ENCODE measurements at places on chromosomes 4 and X.

DNA sequence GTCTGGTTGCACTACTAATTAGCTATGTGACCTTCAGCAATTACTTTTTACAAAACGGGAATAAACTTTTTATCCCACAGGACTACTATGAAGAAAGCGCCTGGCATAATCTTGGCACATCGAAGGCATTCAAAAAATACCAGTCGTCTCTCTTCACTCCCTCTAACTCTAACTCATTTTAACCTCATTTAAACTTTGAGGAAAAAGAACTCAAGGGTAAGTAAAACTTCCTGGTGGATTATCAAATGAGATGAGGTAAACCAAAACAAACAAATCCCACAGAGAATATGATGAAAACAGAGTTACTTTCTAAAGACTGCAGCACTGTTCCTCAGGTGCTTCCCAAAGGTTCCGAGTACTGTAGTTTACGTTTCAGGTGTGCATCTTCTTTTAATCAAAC, 66.9 kb downstream of the SH3RF1 start:
- no peak for DNase-seq

DNA sequence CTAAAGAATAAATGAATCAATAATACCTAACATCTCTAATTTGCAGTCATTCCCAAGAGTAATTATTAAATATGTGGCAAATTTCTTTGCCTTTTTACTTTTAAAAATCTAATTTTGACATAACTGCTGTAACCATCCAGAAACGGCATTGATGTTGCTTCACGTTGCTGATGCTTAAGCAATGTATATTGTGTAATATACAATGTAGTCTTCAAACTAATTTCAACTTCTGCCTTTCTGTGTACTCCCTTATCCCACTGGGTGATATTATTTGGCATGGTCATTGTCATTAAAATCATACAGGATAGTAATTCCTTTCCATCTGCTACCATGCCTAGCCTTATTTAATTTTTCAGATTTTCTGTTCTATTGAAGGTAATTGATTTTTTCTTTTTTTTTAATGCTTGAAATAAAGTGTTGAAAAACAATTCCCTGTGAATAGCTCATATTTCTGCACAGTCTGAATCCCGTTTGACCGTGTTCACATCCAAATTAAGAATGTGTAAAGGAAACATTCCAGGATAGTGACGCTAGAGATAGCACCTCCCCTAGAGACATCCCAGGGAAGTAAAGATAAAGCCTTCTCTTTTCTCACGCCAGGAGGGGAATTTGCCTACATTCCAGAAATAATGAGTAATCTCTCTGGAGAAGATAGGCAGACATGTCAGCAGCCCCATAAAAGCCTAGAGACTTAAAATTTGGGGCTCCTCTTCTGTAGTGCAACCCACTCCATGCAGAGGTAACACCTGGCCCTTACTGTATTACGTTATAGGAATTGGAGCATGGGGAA, 8.6 kb downstream of the FAM200B start:
- DNase-seq: no peak

DNA sequence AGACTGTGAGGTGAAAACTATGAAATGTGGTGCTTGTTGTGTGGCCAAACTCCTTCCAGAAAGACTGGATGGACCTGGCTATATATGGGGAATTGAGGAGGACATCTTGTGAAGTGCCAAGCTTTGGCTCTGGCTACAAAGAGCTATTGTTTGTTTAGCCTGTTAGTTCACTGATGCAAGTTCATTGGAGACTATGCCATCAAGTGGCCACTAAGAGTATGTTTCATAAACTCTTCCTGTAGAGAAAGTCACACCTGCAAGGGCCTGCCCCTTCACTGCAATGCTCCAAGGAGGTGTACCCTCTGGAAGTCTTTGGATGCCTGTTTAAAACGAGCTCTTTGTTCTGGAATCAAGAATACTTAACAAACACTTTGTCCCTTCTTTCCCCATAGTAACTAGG, 382.0 kb downstream of the GABRG1 start:
- no peak for DNase-seq

DNA sequence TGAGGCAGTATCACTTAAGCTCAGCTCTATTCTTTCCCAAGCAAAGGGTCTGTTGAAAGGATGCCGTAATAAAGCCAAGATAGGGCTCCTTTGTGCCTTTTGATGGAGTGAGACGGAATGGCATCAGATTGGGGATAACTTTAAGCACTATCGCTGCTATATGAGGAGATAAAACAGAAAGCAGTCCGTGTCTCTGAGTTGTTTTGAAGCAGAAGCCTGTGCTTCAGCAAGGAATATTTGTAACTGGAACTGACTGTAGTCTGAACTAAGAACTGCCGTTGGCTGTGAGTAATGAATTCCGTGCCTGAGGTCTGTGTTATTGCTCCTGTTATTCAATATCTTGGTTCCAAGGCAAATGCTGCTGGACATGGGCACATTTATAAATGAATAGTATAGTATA, 297.4 kb downstream of the ANKRD50 start:
- no peak for DNase-seq

DNA sequence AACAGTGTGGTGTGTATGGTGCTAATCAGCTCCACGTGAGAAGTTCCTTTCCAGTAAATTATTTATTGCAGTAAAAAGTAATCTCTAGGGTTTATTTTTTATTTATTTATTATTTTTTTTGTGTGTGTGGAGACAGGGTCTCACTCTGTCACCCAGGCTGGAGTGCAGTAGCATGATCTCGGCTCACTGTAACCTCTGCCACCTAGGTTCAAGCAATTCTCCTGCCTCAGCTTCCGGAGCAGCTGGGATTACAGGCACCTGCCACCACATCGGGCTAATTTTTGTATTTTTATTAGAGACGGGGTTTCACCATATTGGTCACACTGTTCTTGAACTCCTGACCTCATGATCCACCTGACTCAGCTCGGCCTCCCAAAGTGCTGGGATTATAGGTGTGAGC, 606.9 kb downstream of the PCDH7 start:
- no peak for DNase-seq

GRCh38 chr4:88158489-88159228, at the start of gene ABCG2:
TSS of gene ABCG2 (minus strand) at chr4:88158639. CDS start at chr4:88139995, 18,644 bp downstream.
- no peak for DNase-seq

DNA sequence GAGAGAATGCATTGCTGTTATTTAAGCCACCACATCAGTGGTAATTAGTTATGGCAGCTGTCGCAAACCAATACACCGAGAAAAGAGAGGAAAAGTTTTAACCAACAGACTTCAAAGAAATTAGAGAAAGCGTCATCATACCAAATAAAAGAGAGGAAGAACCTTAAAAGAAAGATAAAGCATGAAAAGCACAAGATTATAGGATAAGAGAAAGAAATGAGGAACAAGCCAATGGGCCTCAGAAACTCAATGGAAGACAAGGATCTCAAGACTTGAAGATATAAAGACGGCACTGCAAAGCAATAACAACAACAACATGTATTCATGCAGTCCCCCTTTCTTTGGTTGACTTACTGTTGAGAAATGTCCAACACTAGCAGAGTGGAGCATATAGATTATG, 22.8 kb upstream of the ASMTL start:
- DNase-seq: no peak

- no peak for DNase-seq
Observed at GRCh38 chrX:139052461-139052860, 340.9 kb upstream of the FGF13 start.

DNA sequence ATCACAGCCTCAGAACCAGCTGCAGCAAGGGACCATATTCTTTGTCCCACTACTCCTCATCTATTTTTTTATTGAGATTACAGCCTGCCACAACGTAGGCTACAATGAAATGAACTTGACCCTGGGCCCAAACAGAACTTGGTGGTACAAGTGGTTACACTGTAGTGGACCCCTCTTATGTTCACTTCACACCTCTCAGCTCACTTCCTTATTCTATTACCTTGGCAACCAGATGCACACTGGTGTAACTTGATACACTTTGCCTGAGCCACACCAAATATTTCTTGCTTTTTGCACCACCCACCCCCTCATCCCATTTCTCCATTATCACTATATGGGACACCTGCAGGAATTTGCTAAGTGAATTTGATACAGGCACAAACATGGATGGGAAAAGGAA, 105.8 kb downstream of the CXCL13 start:
- no peak for DNase-seq

DNA sequence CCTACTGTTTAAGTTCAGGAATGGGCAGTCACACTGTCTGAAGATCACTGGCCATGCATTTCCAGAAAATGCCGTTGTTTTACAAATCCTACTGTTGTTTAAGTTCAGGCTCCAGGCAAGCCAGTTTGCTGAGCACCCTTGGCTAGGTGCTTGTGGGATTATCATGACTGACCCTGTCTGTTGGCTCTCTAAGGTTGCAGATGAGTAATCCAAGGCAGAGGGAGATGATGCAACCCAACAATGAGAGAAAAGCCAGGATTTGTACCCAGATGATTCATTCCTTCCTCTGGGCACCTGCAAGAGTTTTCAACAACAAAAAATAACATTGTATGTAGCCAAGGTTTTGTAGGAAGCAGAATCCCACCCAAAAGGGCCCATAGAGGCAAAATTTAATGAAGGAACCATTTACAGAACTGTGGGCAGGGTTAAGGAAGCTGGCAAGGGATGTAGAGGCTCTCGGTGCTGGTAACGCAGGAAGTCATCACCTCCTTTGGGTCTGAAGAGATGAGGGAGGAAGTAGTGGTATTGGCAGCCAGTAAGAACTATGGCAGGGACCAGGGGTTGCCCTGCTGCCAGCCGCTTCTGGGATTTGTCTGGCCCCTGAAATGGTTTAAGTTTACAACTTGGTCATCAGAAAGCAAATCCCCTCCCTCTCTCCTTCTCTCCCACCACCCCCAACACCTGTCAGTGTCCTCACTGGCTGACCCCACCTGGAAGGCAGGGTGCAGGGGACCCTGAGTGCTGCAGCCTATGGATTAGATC, 54.8 kb downstream of the MSX1 start:
- DNase-seq: no peak

DNA sequence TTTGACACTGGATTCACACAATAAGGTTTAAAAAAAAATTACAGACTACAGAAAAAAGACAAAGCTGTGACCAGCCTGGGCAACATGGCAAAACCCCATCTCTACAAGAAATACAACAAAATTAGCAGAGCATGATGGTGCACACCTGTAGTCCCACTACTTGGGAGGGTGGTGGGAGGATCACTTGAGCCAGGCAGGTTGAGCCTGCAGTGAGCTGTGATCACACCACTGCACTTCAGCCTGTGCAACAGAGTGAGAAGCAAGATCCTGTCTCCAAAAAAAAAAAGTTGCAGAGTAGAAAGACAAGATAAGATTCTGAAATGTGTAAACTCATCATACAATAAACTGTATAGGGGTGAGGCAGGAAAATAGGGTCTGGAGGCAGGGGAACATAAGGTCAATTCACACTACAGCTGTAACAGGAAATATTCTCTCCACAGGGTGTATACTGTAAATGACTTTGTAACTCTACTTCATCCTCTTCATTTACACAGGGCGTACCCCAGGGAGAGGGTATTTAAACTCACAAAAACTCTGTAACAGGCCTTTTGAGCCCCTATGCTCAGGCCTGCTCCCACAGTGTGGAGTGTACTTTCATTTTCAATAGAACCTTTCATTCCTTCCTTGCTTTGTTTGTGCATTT, 112.6 kb upstream of the MAPK10 start:
- no peak for DNase-seq

GRCh38 chr4:6926081-6926480, 16.5 kb downstream of the TBC1D14 start:
- DNase-seq: no peak

DNA sequence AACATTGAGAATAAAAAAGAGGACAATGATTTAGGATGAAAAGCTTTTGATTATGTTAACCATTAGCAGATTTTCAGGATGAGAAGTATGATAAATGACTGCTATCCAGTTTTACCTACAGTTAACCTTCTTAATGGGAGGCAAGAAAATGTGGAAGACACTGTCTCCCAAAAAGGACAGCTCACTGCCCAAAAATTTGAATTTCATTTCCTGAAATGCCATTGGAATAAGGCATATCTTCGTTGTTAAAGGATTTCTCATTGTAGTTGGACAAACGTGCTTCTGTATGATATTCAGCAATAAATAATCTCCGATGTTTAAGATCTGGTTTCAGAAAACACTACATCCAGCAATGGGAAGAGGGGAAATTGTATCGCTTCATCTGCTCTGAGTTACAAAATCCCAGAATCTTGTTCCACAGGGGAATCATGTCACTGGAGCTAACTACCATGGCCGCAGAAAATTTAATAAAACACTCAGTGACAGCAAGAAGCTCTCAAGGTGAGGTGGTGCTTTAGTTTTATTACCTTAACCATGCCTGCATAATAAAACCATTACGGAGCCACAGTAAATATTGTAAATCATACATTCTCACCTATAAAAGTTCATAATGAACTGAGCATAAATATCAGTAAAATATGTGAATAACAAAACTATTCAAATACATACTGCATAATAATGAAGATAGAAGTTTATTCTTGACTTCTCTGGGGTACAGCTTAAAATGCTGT, 552.3 kb downstream of the PCDH7 start:
- DNase-seq: no peak

DNA sequence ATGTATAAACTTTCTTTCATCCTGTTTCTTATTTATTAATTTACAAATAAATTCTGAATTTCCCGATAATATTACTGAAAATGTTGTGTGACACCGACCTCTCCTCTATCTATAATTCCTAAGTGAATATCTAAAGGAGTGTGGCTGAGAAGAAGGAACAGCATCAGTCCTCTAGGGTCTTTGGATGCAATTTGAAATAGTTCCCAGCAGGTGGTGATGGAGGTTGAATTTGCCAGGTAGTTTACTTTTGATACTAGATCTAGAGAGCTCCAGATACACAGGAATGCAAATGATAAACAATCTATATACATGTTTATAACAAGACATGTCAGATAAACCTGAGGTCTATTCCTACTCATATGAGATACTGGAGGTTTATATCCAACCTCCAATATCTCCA, 305.4 kb downstream of the PCDH18 start:
- no peak for DNase-seq

- DNase-seq: no peak
Observed at GRCh38 chr4:79306795-79307194, 19.1 kb downstream of the NAA11 start.

GRCh38 chr4:152885185-152885584, 50.9 kb upstream of the FHDC1 start:
- no peak for DNase-seq

DNA sequence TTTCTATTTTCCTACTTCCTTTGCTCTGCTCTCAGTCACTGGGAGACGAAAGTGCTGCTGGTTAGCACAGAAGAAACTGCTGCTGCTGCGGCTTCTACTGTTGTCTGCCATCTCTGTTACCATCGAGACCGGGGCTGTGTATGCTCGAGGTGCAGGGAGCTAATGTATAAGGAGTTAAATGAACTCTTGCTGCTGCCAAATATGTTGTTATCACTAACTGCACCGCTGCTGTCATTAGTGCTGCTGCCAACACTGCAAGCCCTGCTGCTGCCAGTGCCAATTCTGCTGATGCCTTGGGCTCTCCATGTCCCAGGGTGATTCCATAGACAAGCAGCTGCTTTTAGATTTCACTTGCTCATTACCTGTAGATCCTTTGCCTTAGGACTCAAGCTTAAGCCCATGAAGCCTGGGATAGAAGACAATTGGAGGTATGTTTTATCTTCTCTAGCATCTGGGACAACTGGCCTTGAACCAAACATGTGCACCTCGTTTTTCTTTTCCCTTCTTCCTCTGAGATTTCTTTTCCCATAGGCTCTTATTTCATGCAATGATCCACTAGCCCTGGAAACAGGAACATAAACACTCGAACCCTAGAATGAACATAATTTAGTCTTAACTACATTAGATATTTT, 107.8 kb downstream of the CCSER1 start:
- no peak for DNase-seq

- no peak for DNase-seq
Observed at GRCh38 chr4:40486534-40486933, 143.1 kb downstream of the RBM47 start.
